ENCODE measurements at places on chromosomes 13 and 19.

DNA sequence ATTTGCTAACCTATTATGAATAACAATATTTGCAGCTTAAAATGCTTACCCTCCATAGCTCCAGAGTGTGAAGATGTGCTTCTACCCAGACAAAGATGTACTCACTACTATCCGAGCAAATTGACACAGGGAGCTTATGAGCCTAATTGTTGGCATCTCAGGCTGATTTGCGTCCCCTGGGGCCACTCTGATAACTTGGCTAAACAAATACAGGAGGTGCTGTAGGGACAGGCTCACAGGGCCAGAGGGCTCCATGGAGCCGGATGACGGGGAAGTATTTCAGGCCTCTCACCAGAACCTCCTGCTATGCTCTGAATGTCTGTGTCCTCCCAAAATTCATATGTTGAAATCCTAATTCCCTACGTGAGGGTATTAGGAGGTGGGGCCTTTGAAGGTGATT is 26.7 kb upstream of the C19orf12 start:
- H3K27ac ChIP-seq: no peak overlapping the region
- H3K4me1 ChIP-seq: no peaks in the 10 kb centered on the region
- no peaks in the 10 kb centered on the region for H3K36me3 ChIP-seq

GRCh38 chr19:10896851-10897526 is 25.6 kb downstream of the CARM1 start:
- H3K27me3 ChIP-seq: no peaks in the 10 kb centered on the region
- DNase-seq: peak; percentile 67
- no peak overlapping the region for H3K27ac ChIP-seq
- H3K4me1 ChIP-seq: peaks cover 13% of the 10 kb centered on the region
- no peaks in the 10 kb centered on the region for H3K36me3 ChIP-seq
- no peak overlapping the region for H3K4me3 ChIP-seq

- no peak overlapping the region for H3K4me3 ChIP-seq
- no peaks in the 10 kb centered on the region for H3K27me3 ChIP-seq
- no peak overlapping the region for H3K27ac ChIP-seq
Observed at GRCh38 chr19:28828276-28828870, 384.6 kb downstream of the UQCRFS1 start.

DNA sequence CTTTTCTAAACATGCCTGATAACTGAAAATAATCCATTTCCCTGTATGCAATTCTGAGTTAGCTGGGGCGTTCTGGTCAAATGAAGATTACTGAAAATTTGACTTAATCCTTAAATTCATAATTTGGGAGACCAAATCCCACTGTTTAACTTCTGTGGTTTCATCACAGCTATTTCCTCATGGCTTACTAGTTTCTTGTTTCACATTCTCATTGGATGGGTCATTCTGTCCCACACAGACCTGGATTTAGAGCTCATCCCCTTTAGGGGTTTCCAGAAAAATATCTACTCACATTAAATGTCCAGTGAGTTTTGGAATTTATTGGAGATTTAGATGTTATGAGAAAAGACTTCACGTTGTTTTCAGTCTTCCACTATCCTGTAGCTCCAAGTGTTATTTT is 709.3 kb upstream of the KLHL1 start:
- no peak overlapping the region for H3K27ac ChIP-seq
- H3K4me1 ChIP-seq: no peaks in the 10 kb centered on the region
- no peak for DNase-seq
- H3K4me3 ChIP-seq: no peak overlapping the region

DNA sequence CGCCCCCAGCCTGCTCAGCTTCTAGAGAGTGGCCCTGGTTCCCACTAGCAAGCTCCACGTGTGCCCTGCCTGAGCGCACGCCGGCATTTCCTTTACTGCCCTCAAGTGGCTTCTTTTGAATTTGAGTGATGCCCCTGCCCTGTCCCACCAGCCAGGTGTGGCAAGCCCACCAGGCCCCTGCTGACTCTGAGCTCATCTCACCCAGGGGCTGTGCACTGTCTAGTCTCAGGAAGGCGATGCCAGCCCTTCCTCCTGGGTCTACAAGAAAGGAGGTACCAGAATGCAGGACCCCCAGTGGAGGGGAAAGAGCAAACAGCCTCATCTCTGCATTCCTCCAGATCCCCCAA is 17.3 kb upstream of the EPHX3 start:
- H3K36me3 ChIP-seq: peaks cover 38% of the 10 kb centered on the region
- no peak overlapping the region for H3K27ac ChIP-seq

DNA sequence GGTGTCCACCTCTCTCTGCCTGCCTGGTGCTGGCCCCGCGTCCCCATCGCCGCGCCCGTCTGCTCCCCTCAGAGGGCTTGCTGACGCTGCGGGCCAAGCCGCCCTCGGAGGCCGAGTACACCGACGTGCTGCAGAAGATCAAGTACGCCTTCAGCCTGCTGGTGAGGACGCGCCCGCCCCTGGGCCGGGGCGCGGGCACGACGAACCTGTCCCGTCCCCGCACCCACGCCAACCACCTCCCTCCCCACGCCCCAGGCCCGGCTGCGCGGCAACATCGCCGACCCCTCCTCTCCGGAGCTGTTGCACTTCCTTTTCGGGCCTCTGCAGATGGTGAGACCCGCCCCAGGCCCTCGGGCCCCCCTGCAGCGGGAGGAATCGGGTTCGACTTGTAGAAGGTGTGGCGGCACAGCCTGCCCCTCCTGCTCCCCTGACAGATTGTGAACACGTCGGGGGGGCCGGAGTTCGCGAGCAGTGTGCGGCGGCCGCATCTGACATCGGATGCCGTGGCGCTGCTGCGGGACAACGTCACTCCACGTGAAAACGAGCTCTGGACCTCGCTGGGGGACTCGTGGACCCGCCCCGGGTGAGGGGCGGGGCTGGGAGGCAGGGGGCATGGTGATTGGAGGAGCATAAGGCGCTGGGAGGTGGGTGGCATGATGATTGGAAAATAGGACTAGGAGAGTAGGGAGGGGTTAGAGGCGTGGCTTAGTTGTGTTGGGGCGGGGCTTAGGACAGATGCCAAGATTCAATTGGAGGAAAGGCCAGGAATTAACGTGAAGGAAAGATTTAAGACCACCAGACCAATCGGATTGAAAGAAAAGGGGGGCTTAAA is 6.6 kb downstream of the EPS8L1 start:
- H3K27me3 ChIP-seq: peaks cover 37% of the 10 kb centered on the region
- H3K36me3 ChIP-seq: peaks cover 3% of the 10 kb centered on the region

DNA sequence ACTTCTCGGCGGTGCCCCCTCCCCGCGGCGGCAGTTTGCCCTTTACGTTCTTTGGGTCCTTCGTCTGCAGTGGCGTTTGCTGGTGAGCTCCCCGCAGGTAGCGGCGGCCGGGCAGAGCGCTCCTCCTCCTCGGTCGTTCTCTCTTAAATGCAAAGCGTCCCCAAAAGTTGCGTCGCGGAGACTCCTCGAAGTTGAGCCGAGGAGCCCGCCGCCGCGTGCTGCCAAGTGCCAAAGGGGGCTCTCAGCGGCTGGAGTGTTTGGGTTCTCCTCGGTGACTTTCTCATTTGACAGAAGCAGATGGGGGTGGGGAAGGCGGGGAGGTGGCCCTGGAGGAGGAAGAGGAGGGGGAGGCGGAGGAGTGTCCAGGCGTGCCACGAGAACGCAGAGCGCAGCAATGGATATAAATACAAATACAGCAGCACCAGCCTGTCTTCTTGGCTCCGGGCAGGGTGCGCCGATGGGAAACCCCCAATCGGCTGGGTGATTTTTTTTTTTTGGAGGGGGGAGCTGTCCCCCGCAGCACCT is at the start of gene SOX21:
Gene SOX21, minus strand, starts transcription at position 259 of the 525 bp plus-strand sequence. CDS start 496 bp downstream, outside the sequence.
- H3K27me3 ChIP-seq: peaks cover 77% of the 10 kb centered on the region
- peak within 1 kb of the TSS; percentile 72 for H3K27ac ChIP-seq
- H3K36me3 ChIP-seq: peaks cover 6% of the 10 kb centered on the region
- DNase-seq: peak; percentile 62
- H3K4me1 ChIP-seq: peaks cover 12% of the 10 kb centered on the region

DNA sequence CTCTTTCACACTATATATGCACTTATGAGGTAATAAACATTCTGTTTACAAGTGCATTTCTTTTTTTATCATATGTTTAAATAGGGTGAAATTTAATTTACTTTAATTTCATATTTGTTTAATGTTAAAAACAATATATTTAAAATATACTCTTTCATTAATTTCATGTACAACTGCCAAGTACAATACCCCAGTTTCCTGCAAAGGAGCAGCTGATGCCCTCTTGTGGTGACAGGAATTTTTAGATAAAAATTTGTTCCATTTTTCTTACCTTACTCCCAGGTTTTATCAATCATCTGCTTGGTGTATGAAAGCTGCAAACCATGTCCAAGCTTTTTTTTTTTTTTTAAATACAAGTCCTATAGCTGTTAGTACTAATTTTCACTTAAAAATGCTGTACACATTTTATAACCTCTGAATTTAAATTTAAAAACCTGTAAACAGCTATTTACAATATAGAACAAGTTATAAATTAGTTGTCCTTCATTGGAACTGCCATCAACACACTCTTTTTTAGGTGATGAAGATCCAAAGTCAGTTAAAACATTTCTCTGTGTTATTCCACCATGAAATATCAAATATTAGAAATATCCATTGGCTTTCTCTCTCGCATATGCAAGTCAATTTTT is 4.9 kb downstream of the PCDH20 start:
- H3K27ac ChIP-seq: no peak overlapping the region
- H3K4me1 ChIP-seq: no peaks in the 10 kb centered on the region
- H3K36me3 ChIP-seq: no peaks in the 10 kb centered on the region
- H3K4me3 ChIP-seq: no peak overlapping the region
- no peak for DNase-seq

- peaks cover 46% of the 10 kb centered on the region for H3K4me1 ChIP-seq
- no peak for DNase-seq
- H3K4me3 ChIP-seq: peak overlapping the region; percentile 92
- H3K36me3 ChIP-seq: peaks cover 44% of the 10 kb centered on the region
Observed at GRCh38 chr19:12667731-12668302, 1.2 kb downstream of the WDR83 start.

GRCh38 chr13:26561651-26562511 is 4.4 kb downstream of the WASF3 start:
- no peak for DNase-seq
- peaks cover 16% of the 10 kb centered on the region for H3K27me3 ChIP-seq

DNA sequence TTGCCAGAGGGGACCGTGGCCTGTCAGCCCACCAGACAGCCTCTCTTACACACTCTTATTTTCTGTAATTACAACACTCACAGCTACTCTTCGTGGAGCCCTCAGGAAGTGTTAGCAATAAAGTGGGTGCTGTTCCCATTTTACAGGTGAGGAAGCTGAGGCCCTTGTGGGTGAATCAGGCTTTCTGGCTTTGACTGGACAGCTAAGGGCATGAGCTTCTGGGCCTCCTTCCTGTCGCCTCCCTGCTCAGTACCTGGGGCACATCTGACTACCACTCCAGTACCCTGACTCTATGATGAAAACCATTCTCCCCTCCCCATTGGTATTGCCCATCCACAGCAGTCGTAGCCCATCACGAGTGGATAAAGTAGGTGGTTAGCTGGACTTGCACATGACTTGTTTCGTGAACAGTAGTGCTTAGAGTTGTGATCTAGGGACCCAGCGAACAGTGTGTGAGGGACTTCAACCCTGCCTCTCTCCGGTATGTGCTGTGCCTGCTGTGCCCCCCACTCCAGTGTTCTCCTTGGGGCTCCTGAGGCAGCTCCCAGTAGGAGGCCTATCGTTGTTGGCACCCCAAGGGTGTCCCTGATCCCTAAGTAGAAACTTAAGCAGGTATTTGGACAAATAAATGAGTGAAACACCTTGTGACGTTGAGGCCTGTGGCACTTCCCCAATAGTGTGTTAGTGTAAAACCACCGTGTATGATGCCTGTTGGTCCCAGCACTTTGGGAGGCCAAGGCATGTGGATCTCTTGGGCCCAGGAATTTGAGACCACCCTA is 38.6 kb downstream of the GATAD2A start:
- H3K36me3 ChIP-seq: peaks cover 28% of the 10 kb centered on the region
- DNase-seq: no peak
- no peaks in the 10 kb centered on the region for H3K27me3 ChIP-seq
- H3K4me3 ChIP-seq: peak overlapping the region; percentile 19

DNA sequence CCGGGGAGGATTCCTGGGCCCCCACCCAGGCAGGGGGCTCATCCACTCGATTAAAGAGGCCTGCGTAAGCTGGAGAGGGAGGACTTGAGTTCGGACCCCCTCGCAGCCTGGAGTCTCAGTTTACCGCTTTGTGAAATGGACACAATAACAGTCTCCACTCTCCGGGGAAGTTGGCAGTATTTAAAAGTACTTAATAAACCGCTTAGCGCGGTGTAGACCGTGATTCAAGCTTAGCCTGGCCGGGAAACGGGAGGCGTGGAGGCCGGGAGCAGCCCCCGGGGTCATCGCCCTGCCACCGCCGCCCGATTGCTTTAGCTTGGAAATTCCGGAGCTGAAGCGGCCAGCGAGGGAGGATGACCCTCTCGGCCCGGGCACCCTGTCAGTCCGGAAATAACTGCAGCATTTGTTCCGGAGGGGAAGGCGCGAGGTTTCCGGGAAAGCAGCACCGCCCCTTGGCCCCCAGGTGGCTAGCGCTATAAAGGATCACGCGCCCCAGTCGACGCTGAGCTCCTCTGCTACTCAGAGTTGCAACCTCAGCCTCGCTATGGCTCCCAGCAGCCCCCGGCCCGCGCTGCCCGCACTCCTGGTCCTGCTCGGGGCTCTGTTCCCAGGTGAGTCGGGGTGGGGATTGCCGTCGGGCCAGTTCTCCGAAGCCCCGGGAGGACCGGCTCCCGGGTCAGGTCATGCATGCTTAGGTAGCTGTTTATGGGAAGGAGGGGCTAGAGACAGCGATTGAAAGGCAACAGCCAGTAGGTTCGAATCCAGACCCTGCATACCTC is at the start of gene ICAM1:
Gene ICAM1, plus strand, starts transcription at position 505 of the 779 bp plus-strand sequence. Its CDS starts 40 bp downstream, at position 545.
- H3K4me1 ChIP-seq: peaks cover 33% of the 10 kb centered on the region
- DNase-seq: peak; percentile 95
- peak within 1 kb of the TSS; percentile 96 for H3K27ac ChIP-seq
- H3K27me3 ChIP-seq: no peaks in the 10 kb centered on the region

- no peaks in the 10 kb centered on the region for H3K4me1 ChIP-seq
- no peak overlapping the region for H3K27ac ChIP-seq
- H3K36me3 ChIP-seq: no peaks in the 10 kb centered on the region
- DNase-seq: no peak
Observed at GRCh38 chr13:111598747-111599146, 278.3 kb downstream of the TEX29 start.

- peak; percentile 91 for DNase-seq
- H3K27ac ChIP-seq: no peak overlapping the region
- no peak overlapping the region for H3K4me3 ChIP-seq
- peaks cover 38% of the 10 kb centered on the region for H3K27me3 ChIP-seq
Observed at GRCh38 chr19:18233224-18233825, 7.1 kb upstream of the PDE4C start.

GRCh38 chr13:21898459-21898858 is 227.6 kb downstream of the FGF9 start:
- no peaks in the 10 kb centered on the region for H3K36me3 ChIP-seq
- no peaks in the 10 kb centered on the region for H3K27me3 ChIP-seq
- no peak overlapping the region for H3K4me3 ChIP-seq

- peaks cover 66% of the 10 kb centered on the region for H3K36me3 ChIP-seq
- H3K4me3 ChIP-seq: no peak overlapping the region
- no peak for DNase-seq
- no peaks in the 10 kb centered on the region for H3K4me1 ChIP-seq
Observed at GRCh38 chr19:36891768-36892357, 24.2 kb downstream of the ZNF829 start.

All from activated CD4-positive, alpha-beta T cell treated with anti-CD3 and anti-CD28 coated beads, Interleukin-2, amount 10 ng/mL, durations not matched to agents 24 days and 14 days (primary cell).